Activated naive CD4-positive, alpha-beta T cell treated with anti-CD3 and anti-CD28 coated beads, Interleukin-2, amount 50 U/mL, for 16 hours (primary cell): ENCODE measurements at places on chromosomes 2 and 18.

GRCh38 chr2:187148059-187148714, 299.2 kb upstream of the ZSWIM2 start:
- DNase-seq = no peak

GRCh38 chr2:224579411-224579810, 5.8 kb downstream of the CUL3 start:
- DNase-seq = no peak

- no peak for DNase-seq
These were observed 71.3 kb downstream of the PHLPP1 start for GRCh38 chr18:62786689-62787088.

DNA sequence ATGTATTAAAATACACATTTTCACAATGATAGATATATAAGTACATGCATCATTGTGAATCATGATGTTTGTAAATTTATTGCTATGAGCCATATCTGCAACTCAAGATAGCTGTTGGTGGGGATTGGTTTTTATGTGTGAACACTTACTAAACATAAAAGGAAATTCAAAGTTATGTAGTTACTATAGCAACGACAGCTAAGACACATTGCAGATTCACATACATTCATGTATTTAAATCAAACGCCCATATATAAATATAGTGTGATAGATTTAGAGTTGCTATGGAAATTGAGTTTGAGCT, 65.6 kb downstream of the MAPRE2 start:
- DNase-seq = no peak

DNA sequence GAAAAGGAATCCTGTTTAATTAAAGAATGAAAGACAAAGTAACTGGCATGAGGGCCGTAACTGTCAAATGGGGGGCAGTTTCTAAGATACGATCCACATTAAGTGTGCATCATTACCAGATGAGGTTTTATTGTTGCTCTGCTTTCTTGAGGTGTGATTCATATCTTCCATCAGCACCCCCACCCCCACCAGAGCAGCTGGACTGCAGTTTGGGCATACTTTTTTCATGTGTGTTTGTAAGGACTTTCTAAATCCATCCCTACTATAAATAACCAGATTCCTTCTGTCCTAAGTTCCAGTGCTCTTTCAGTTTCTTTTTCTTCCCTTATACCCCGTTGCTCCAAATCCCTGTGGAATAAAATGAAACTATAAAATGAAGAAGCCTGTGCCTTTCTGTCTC, 142.1 kb downstream of the CDCA7 start:
- no peak for DNase-seq

GRCh38 chr2:55705027-55705653, 11.5 kb upstream of the PNPT1 start:
- no peak for DNase-seq

- no peak for DNase-seq
These were observed 43.7 kb downstream of the COA5 start for GRCh38 chr2:98564541-98565132.

DNA sequence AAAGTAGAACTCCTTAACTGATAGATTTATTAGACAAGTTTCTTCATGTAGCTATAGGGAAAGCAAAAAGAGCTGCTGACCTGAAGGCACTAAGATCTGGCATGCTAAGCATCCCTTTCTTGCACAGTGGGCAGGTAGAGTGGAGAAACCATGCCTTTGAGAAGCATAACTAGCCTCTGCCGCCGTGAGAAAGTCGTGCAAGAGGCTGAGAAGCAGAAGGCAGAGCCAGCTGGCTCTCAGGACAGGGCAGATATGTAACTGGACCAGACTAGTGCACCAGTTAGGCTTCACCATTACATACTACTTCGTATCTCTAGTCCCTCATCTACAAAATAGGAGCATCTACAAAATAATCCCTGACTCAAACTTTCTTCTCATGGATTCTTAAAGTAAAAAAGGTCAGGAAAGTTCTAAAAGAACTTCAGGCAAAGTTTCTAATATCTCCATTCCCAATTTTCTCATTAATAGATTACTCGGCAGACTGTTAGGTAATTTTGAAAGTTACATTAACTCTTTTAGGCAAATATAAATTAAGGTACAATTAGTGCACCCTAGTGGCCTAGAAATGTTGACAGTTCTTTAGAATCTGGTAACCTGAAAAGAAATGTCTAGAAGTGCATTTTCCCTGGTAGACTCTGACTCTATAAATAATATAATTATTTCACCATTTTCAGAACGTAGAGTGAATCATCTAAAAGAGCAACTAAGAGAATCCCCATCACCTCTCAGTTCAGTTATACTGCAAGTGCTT, 10.3 kb downstream of the ERBB4 start:
- DNase-seq = no peak

- no peak for DNase-seq
These were observed 28.8 kb downstream of the CNGA3 start for GRCh38 chr2:98374958-98375570.

DNA sequence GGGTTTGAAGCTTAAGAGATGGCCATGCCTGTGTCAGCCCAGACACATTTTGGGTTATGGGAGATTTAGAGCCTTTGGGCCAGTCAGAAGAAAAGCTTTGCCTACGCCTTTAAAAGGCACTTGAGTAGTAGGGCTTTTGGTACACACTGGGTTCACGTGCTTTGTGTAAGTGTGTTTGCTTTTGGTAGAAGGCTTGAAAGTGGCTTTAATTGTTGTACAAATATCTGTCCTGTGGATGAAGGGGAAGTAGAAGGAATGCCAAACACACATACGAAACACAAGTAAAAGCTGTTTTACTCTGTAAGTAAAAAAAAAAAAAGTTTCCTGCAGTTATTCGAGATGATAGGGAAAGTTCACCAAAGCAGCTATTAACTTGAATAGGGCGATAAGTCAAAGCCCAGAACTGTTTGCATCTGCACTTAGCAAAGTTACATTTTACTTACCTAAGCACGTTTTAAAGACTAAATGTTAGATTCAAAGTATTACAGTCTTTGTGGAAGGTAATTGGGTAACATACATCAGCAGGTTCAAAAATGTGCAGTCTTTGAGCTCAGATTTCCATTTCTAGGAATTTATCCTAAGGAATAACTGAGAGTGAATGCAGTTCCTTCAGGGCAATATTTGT, 75.4 kb downstream of the STK25 start:
- no peak for DNase-seq

DNA sequence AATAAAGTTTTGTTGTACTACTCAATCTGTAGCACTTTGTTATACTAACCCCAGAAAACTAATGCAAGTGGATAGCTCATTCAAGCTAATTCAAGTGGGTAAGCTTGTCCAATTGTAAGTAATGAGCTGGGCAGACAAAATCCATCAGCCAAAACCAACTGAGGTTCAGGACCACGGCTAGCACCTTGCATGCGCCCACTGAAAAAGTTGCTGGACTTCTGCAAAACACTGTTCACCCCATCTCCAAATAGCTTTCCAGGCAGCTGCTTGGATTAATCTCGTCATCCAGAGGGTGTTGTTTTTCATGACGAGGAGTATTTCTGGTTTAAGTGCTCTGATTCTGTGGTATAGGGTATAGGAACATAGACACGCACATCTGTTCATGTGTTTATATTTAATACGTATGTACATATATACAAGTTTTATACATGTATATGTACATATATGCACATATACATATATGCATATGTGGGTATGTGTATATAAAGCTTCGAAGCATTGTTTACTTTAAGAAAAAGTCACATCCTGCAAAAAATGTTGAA, 307.5 kb downstream of the GALR1 start:
- no peak for DNase-seq

DNA sequence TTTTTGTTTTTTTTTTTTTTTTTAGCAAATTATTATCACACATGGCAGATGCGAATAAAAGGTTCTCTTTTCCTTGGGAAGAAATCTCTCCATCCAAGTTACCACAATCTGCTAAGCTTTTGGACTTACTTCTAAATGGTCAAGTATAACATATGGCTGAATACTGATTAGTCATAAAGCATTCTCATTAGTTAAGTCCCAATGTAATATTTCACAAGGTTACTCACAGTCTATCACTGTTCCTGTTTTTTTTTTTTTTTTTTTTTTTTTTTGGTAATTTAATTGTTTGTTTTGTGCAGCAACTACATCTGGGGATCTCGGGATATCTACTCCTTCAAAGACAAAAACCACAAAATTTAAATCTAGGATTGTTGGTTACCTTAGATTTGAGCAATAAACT, 771.7 kb downstream of the CPS1 start:
- no peak for DNase-seq

DNA sequence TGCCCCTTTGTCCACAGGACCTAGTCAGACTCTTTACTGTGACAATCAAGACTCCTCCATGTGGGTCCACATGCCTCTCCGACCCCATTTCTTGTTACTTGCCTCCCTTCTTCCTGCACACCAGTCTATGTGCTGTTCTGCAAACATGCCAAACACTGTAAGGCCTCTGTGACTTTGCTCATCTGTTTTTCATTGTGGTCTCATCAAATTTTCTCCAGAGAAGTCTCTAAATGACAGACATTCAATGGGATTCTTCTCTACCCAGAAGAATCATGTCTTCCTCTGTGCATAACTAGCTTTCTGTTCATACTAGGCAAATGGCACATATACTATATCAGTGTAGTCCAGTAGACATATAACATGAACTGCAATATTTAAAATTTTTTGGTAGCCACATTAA, 43.0 kb upstream of the KCNE4 start:
- no peak for DNase-seq

DNA sequence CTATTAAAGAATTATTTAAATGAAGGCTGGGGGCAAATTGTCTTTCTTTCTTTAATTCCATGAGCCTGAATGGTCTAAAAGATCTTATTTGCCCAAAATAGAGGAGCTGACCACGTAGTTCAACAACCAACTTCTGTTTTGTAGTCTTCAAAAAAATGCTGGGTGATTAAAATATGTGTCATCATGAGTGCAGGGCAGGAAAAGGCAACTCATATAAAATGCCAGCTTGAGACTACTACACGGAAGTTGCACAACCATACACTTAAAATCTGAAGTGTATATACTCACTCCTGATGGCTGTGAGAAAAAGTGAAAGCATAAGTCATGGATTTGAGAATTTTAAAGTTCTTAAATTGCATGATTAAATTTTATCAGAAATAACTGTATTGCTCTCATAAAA, 210.9 kb downstream of the DYM start:
- DNase-seq = no peak

GRCh38 chr2:41722668-41723369, 325.0 kb upstream of the PKDCC start:
- DNase-seq = no peak

GRCh38 chr2:69807821-69808540, 21.5 kb upstream of the GMCL1 start:
- no peak for DNase-seq

GRCh38 chr2:240564561-240565332, 3.5 kb upstream of the RNPEPL1 start:
- DNase-seq = no peak

- no peak for DNase-seq
These were observed 361.0 kb upstream of the NT5C1B start for GRCh38 chr2:18950361-18950851.

GRCh38 chr18:44507729-44508325, 172.9 kb upstream of the SETBP1 start:
- no peak for DNase-seq
